ENCODE measurements at places on chromosomes 16 and 17.

GRCh38 chr16:30376461-30376902 lies 1.9 kb downstream of the MYL11 start:
- H3K27me3 ChIP-seq: no peaks in the 10 kb centered on the region
- no peak overlapping the region for H3K4me3 ChIP-seq
- no peak for DNase-seq
- peaks cover 13% of the 10 kb centered on the region for H3K36me3 ChIP-seq

DNA sequence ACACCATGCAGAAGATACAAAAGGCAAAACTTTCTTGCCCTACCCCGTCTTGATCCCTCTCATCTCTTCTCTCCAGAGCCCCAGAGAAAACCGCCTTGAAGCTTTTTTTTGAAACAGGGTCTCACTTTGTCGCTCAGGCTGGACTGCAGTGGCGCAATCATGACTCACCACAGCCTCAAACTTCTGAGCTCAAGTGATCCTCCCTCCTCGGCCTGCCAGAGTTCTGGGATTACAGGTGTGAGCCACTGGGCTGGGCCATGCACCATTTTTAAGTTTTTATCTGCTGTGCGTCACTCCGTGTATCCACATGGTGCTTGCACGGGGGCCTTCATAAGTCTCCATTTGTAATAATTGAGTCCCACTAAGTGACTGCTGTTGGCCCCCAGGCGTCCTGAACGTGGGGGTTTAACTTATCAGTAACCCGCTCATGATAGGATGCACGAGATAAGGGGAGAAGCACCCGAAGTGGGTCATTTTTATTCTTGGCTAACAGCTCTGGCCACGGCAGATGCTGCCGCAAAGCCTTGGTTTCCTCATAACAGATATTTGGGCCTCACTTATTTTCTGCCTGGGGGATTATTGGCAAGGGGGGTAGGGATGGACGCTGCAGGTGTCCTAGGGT lies 8.6 kb downstream of the DNAH17 start:
- H3K4me1 ChIP-seq: peaks cover 8% of the 10 kb centered on the region
- no peak for DNase-seq
- H3K27ac ChIP-seq: no peak overlapping the region
- peaks cover 3% of the 10 kb centered on the region for H3K27me3 ChIP-seq
- no peaks in the 10 kb centered on the region for H3K36me3 ChIP-seq

GRCh38 chr16:4888428-4889135 lies 41.3 kb downstream of the UBN1 start:
- H3K4me1 ChIP-seq: no peaks in the 10 kb centered on the region
- no peaks in the 10 kb centered on the region for H3K27me3 ChIP-seq
- peaks cover 29% of the 10 kb centered on the region for H3K36me3 ChIP-seq

- peaks cover 46% of the 10 kb centered on the region for H3K36me3 ChIP-seq
- no peaks in the 10 kb centered on the region for H3K27me3 ChIP-seq
- DNase-seq: no peak
- H3K4me1 ChIP-seq: no peaks in the 10 kb centered on the region
- no peak overlapping the region for H3K27ac ChIP-seq
These were observed 19.2 kb downstream of the FLOT2 start for GRCh38 chr17:28878158-28878910.

DNA sequence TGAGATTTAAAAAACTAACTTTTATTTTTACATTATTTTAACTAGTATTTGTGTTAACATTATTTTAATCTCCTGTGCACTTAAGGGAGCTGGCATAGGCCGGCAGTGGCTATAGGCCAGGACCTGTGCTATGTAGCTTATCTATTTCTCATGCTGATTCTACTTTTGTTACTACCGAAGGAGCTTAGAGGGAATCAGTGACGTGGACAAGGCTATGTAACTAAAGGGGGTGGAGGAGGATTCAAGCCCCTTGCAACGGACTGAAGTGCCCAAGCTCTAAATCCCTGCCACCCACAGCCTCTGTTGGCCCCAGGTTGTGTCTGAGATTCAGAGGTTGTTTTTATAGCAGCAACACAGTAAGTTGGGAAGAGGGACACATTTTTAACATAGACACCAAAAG lies 356.4 kb downstream of the WWOX start:
- H3K27me3 ChIP-seq: no peaks in the 10 kb centered on the region
- no peak overlapping the region for H3K27ac ChIP-seq
- no peak for DNase-seq
- no peaks in the 10 kb centered on the region for H3K4me1 ChIP-seq
- H3K4me3 ChIP-seq: no peak overlapping the region
- no peaks in the 10 kb centered on the region for H3K36me3 ChIP-seq

DNA sequence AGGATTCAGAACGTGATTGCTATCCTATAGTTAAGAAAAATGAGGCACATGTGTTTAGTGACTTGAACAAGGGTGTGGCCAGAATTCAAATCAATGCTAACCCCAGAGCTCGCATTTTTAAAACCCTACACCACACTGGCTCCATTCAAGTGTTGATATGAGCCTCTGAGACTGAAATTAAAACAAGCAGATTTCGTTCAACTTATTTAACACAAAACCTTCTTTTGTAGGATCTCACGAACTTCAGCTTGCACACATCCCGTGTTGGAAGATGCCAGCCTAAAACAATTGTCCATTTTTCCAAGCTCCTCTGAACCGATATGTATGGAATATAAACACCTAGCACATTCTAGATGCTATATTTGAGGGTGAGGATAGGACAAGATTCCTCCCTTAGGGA lies 231.0 kb upstream of the IRX5 start:
- H3K27ac ChIP-seq: no peak overlapping the region
- no peak for DNase-seq
- H3K36me3 ChIP-seq: no peaks in the 10 kb centered on the region
- no peaks in the 10 kb centered on the region for H3K27me3 ChIP-seq

DNA sequence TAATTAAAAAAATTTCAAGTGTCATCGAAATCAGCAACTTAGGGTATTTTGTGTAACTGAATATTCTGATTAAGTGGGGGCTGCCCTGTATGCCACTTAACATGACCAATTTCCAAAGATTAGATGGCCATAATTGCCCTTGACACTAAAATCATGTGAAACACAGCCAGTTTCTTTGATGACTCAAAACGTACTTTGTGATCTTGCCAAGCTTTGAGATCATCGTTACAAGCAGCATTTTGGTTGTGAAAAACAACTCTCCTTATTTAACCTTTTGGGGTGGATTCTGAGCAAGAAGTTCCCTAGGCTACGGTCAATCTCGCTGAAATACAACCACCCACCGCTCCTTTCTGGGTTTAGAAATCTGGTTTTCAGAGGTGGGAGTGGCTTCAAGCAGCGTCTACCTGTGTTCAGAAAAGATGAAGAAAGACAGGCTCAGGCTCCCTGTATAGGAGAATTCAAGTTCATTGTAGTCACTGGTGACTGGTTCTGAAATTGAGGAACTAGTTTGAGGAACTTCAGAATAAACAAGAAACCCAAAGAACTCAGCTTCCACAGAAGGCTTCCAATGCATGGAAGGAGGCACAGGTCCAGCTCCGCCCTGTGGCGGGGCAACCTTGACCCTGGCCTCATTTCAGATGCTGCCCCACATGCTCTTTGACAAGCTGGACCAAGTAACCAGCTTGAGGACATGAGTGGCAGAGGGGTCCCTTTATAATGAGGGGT lies 9.4 kb downstream of the MAP3K14 start:
- H3K36me3 ChIP-seq: peaks cover 23% of the 10 kb centered on the region
- H3K4me3 ChIP-seq: no peak overlapping the region
- no peak for DNase-seq
- H3K27me3 ChIP-seq: no peaks in the 10 kb centered on the region

DNA sequence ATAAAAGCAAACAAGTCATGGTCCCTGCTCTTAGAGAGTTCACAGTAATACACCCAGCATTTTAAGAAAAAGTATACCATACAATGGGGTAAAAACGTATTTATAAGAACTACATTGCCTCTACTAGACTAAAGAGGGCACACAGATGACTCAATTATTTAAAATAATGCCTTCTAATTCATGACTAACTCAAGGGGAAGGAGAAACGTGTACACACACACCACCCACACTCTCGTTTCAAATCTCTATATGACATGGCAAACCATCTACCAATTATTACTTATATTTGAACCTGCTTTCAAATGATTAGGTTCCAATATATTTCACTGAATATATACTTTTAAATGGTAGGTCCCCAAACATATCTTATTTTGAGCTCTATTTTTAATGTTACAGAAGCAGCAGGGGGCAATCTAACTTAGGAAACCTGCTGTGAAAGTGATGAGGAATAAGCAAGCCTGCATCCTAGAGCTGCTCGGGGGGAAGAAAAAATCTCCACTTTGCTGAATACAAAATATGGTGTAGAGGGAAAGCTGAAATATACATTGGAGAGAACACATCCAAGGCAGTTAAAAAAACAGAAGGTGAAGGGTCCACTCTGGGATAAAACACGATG lies 232.4 kb upstream of the PSMD7 start:
- H3K27me3 ChIP-seq: no peaks in the 10 kb centered on the region
- H3K36me3 ChIP-seq: no peaks in the 10 kb centered on the region
- H3K27ac ChIP-seq: no peak overlapping the region
- peaks cover 18% of the 10 kb centered on the region for H3K4me1 ChIP-seq
- DNase-seq: peak; percentile 20
- H3K4me3 ChIP-seq: no peak overlapping the region

GRCh38 chr16:82033006-82033405 lies 2.0 kb upstream of the HSD17B2 start:
- H3K27ac ChIP-seq: no peak overlapping the region
- no peaks in the 10 kb centered on the region for H3K4me1 ChIP-seq
- H3K27me3 ChIP-seq: peaks cover 3% of the 10 kb centered on the region
- H3K36me3 ChIP-seq: no peaks in the 10 kb centered on the region
- no peak overlapping the region for H3K4me3 ChIP-seq

GRCh38 chr17:57249520-57249919 lies 6.8 kb upstream of the MSI2 start:
- DNase-seq: no peak
- H3K27me3 ChIP-seq: no peaks in the 10 kb centered on the region
- no peaks in the 10 kb centered on the region for H3K36me3 ChIP-seq
- no peak overlapping the region for H3K27ac ChIP-seq
- H3K4me3 ChIP-seq: no peak overlapping the region
- H3K4me1 ChIP-seq: no peaks in the 10 kb centered on the region

- H3K36me3 ChIP-seq: no peaks in the 10 kb centered on the region
- peak overlapping the region; percentile 80 for H3K4me3 ChIP-seq
- peak overlapping the region; percentile 97 for H3K27ac ChIP-seq
- H3K27me3 ChIP-seq: no peaks in the 10 kb centered on the region
- DNase-seq: peak; percentile 80
These were observed 3.4 kb upstream of the MLLT6 start for GRCh38 chr17:38701504-38702165.

- DNase-seq: peak; percentile 80
- H3K4me1 ChIP-seq: peaks cover 29% of the 10 kb centered on the region
- H3K27ac ChIP-seq: no peak overlapping the region
- H3K27me3 ChIP-seq: peaks cover 37% of the 10 kb centered on the region
- H3K36me3 ChIP-seq: no peaks in the 10 kb centered on the region
- H3K4me3 ChIP-seq: no peak overlapping the region
These were observed 4.4 kb upstream of the MAP2K3 start for GRCh38 chr17:21280081-21280518.

- no peaks in the 10 kb centered on the region for H3K4me1 ChIP-seq
- no peaks in the 10 kb centered on the region for H3K36me3 ChIP-seq
- H3K27ac ChIP-seq: no peak overlapping the region
- no peak overlapping the region for H3K4me3 ChIP-seq
- DNase-seq: no peak
These were observed 177.7 kb upstream of the SALL1 start for GRCh38 chr16:51328733-51329132.

DNA sequence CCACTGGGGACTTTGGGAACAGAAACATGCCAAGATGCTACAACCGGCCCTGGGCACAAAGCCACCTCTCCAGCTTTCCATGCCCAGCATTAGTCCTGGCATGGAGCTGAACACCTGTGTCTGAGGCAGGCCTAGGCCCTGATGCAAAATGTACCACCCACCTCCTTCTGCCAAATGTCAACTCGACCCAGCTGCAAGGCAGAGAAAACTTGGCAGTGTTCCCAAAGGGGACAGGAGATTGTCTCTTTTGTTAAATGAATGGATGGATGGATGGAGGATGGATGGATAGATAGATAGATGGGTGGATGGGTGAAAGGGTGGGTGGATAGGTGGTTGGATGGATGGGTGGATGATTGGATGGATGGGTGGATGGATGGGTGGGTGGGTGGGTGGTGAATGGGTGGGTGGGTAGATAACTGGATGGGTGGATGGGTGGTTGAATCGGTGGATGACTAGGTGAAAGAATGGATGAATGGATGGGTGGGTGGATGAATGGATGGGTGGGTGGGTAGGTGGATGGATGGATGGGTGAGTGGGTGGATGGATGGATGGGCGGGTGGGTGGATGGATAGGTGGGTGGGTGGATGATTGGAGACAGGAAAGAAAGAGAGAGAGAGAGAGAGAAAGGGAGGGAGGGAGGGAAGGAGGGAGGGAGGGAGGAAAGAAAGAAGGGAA lies 73.4 kb upstream of the TNRC6C start:
- H3K4me3 ChIP-seq: no peak overlapping the region
- peaks cover 62% of the 10 kb centered on the region for H3K4me1 ChIP-seq
- no peak for DNase-seq
- H3K36me3 ChIP-seq: no peaks in the 10 kb centered on the region
- H3K27ac ChIP-seq: peak overlapping the region; percentile 44

DNA sequence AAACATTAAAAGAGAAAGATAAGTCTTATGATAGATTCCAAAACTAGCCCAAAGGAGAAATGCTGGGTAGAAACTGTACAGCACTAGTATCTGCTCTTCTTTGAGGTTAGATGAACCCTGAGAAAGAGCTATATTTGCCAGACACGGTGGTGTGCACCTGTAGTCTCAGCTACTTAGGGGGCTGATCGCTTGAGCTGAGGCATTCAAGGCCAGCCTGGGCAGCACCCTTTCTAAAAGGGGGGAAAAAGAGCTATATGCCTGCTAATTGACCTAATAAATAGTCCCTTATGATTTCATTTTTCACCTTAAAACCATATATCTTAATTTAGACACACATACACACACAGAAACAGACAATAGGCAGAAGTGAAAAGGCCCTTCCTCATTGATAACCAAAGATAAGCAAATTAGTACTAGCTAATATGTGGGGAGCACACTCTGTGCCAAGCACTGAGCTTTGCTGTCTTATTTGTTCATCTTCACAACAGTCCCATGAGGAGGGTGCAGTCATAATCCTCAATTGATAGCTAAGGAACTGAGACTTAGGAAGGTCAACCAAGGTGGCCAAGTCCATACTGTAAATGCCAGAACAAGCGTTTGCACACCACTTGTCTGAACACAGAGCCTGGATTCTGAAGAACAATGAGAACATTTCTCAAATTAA lies 56.6 kb upstream of the NLK start:
- H3K36me3 ChIP-seq: no peaks in the 10 kb centered on the region
- no peak overlapping the region for H3K4me3 ChIP-seq
- DNase-seq: no peak
- no peak overlapping the region for H3K27ac ChIP-seq
- H3K27me3 ChIP-seq: peaks cover 2% of the 10 kb centered on the region
- H3K4me1 ChIP-seq: no peaks in the 10 kb centered on the region

DNA sequence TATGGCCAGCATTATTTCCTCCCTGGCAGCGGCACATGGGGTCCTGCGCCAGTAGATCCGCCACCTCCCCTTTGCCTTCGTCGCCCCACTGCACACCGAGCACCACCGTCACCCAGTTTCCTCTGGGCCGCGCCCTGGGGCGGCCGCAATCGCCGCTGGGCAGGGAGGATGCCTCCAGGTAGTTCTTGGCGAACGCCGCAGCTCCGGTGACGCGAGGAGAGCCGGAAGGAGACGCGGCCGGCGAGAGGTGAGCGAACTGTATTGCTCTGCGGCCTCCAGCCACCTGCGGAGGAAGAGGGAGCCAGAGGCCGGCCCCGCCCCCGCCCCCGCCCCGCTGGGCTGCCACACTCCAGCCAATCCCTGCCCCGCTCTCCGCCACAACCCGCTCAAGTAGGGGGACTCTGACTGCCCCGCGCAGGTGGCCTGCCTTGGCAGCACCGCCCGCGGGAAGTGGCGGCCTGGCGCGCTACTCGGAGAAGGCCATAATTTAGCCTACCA lies 11.8 kb upstream of the SLFN13 start:
- peak overlapping the region; percentile 47 for H3K27ac ChIP-seq
- H3K36me3 ChIP-seq: no peaks in the 10 kb centered on the region

Measured in thymus (tissue), 14 donors.